ENCODE measurements at places on chromosomes 6 and 20.
A peak's percentile ranks its signal among the peaks of the same experiment; 100 is the strongest.

DNA sequence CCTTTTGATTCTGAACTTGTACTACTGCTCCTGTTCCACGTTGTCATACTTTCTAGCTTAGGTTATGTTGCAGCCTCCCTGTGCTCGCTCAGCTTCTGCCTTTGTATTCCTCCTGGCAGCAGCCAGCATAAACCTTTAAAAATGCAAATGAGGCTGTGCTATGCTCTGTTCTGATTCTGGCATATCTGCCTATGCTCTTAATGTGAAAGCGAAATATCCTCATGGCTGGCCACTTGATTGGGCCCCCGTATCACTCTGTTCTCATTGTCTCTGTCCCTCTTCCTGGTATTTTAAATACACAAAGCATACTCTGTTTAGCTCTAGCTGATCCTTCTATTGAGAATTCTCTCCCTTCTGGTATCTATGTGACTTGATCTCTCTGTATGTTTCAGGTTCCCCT, 139.0 kb downstream of the JARID2 start:
- DNase-seq: no peak

GRCh38 chr6:34237722-34238584, 1.3 kb downstream of the HMGA1 start:
- no peak for DNase-seq

GRCh38 chr6:144265061-144265357, 20.1 kb upstream of the UTRN start:
- DNase-seq: no peak

GRCh38 chr6:128161839-128162238, 261.0 kb upstream of the THEMIS start:
- DNase-seq: no peak

- DNase-seq: no peak
These were observed 17.4 kb downstream of the RCAN2 start for GRCh38 chr6:46473881-46474280.

DNA sequence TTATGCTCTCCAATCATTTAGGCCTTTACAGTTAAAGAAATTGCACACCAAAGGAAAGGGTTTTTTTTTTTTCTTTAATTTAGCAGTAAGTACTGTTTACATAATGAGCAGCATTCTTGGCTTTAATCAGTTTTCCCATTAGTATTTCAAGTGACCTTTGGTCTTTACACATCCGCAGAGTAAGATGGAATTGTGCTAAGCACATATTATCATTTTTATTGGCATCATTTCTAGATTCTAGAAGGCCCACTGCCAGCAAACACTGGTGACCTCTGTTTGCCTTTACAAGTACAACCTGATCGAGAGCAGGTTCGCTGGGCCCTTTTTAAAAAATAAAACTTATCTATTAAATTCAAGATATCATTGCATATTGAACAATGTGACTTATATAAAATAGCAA, 104.3 kb downstream of the ADGRG6 start:
- DNase-seq: no peak

- DNase-seq: no peak
These were observed 2.2 kb upstream of the MYCT1 start for GRCh38 chr6:152695372-152696045.

DNA sequence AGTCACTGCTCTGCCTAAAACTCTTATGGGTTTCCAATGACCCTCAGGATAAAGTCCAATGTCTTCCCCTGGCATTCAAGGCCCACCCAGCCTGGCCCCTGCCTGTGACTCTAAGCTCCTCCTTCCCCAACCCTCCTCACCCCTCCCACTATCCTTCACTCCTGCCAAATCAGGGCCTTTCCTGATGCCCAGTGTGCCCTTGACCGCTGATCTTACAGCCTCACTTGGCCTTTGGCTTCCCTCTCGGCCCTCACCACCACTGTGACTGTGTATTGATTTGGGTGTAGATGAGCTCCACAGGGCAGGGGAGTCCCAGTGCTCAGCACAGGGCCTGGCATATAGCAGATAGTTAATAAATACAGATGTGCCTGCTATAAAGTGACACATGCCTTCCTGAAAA, 115.7 kb downstream of the TOX2 start:
- no peak for DNase-seq

DNA sequence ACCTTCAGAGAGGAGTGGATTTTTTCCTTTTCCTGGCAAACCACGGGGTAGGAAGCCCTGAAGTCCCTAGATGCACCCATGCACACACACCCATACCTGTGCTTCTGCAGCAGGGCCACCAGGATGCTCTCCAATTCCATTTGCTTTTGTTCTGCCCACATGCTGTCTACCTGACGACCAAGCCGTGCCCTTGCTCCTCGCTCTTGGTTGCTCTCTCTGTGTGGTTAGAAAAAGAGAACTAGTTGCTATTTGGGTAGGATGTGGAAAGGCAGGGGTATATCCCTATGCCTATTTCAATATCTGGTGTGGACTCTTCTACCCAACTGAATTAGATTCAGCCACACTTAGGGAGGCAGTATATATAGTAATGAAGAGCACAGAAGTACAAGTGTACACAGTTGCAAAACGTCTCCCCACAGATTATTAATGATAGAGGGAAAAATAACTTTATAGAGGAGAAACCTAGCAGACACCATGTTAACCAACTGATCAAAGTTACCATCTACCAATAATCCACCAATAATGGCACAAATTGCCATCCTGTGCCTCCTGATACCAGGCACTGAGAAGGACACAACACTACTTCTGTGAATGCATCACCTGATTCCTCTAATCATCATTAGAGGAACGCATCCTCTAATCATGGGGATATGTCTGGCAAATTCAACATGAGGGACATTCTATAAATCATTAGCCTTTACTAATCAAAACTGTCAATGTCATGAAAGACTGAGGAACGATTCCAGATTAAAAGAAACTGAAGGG, 7.3 kb downstream of the GHRH start:
- DNase-seq: no peak

DNA sequence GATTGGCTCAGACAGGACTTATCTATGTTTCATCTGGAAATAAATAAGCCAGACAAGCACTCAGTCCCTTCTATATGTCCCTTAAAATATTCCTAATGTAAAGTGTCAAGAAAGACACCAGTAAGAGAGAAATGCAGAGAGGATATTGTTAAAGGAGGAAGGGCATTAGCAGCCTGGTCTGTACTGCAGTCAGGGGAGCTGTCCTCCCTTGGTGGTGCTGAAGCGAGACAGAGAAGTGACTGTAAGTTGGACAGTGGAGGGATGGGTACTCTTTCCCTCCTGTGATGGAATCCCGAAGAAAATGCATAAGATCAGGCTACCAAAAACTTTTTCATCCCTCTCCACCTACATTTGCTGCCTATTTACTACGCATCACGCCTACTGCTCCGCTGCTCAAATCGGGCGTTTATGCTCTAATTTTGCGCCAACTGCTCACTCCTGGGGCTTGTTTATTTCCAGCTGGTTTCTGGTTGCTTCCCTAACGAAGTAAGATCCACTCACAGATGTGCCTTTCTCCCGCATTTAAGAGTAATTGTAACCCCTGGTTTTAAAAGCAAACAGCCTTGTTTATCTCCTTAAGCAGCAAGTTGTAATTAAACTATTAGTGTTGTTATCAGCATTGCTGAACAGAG, 35.2 kb downstream of the PHACTR1 start:
- peak; percentile 58 for DNase-seq

DNA sequence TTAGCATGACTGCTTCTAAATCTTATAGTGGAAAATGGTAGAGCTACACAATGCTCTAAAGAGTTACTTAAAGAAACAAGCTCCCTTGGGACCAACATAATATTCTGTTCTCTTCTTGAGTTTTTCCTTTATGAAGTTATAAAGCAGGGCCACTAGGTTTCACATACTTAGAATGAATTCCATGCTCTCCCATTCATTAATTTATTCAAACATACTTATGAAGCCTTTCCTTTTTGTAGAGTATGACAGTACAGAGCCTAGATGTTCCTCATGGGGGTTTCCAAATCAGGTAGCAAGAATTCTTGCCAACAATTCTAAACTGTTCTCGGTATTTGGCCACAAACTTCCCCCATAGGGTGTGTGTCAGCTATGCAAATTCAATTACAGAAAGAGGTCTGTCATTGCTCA, 20.6 kb upstream of the FABP7 start:
- no peak for DNase-seq

GRCh38 chr20:23634044-23634801, 3.5 kb downstream of the CST3 start:
- no peak for DNase-seq

GRCh38 chr6:164928057-164928727, 381.2 kb downstream of the C6orf118 start:
- peak; percentile 17 for DNase-seq

DNA sequence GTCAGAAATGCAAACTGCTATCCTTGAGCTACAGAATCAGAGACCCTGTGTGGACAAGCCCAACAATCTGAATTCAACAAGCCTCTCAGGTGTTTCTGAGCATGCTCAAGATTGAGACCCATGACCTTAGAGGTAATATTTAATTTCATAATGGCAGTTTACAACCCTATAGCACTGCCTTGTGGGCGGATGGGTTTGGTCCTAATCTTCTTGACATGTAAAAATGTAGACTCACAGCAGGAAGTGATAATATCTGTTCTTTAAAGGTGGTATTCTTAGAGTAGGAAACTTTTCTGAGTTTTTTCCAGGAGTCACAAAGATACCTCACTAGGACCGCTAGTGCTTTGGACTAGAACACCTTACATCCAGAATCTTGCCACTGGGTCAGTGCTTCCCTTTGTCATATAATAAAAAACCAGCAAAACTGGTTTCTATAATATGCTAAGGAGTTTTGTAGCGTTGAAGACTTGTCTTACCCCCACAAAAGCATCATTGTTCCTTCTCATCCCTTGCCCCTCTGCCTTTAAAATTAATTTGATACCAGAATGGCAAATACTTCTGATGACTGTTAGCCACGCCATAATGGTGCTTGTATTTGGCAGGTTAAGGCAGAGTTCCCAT, 52.6 kb downstream of the E2F3 start:
- DNase-seq: no peak

DNA sequence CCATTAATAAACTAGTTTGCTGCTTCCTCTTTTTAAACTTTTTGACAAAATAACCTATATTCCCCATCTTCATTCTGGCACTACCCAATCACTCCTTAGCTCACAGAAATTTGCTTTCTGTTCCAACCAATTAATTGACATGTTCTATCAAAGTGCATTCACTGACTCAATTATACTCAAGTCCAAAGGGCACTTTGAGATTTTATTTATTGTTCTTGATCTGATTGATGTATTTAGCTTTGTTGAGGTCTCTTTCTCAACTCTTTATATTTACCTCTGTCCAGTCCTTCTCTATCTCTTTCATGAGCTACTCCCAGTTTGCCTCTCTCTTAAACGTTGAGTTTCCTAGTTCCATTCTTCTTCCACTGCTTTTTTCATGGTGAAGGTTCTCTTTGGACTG, 104.4 kb upstream of the TENT5A start:
- DNase-seq: no peak

GRCh38 chr6:45877970-45878590, 137.6 kb downstream of the CLIC5 start:
- DNase-seq: no peak

DNA sequence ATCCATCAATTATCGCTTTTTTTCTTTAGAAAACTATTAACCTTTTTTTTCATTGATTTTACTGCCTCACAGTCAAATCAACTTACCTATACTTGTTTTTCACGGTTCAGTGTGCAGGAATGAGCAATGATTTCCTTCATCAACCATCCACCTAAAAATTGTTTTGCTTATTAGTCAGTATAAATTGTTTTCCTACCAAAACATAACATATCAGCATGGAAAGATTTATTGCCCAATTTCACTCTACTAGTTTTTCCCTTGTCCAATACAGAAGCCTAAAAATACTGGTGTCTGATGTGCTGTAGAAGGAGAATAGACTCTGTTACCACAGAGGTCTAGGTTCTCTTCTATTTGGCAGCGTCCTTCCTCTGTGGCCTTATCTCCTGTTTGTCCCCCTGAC, 558.2 kb upstream of the CITED2 start:
- no peak for DNase-seq

DNA sequence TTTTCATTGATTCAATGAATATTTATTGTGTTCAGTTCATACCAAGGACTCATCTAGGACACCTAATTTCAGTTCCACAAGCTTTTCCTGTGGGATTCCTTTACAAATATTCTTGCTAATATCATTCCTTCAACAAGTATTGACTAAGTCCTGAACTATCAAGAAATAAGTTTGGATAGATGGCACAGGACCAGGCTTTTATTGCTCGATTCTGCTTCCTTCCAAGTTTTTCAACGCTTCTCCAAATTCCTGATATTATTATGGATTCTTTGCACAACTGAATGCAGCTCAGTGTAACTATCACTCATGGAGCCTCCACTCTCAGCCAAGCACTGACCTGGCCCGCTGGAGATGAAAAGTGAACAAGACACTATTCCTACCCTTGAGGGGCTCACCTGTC, 32.7 kb upstream of the COL21A1 start:
- no peak for DNase-seq

- DNase-seq: no peak
These were observed 5.6 kb downstream of the FBXO9 start for GRCh38 chr6:53070806-53071205.

DNA sequence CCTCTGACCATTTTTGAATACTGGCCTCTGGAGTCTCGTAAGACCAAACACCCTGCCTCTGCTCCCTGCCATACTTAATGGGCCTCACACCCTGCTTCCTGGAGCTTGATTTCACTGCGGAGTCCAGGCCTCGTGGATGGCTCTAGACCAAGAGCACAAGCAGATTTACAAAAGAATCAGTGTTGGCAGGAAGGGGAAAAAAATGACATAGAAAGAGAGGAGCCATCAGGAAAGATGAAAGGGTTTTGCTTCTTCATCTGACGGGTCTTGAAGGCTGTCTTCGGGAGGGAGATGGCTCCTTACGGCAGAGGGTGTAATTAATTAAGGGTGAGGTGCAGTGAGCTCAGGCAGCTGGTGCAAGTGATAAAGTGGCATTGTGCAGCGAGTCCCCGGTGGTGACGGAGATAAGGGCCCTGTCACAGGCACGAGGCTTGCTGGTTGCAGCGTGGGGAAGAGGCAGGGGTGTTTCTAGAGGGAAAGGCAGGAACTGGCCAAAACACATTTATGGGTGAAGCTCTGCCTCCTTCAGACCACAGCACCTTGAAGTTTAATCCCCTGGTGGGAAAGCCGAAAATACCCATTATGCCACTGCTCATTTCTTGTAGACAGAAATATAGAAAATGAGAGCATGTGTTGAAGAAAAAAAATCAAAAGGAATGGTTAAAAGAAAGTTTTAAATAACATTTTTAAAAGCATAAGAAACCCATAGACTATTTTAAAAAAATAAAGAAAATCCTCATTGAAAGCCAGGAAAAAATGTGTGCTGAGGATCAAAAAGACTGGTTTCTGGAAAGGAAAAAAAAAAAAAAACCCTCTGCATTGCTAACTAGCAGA, 128.6 kb upstream of the LRFN2 start:
- no peak for DNase-seq

GRCh38 chr6:27096834-27097511, 150.5 kb upstream of the PRSS16 start:
- no peak for DNase-seq

GRCh38 chr20:421685-422250, 13.7 kb downstream of the RBCK1 start:
- DNase-seq: no peak

GRCh38 chr6:9168669-9169068, 733.3 kb upstream of the SLC35B3 start:
- DNase-seq: no peak

- DNase-seq: no peak
These were observed at the start of gene HRH3 for GRCh38 chr20:62219992-62220665. HRH3 (minus strand) TSS chr20:62220278; CDS start chr20:62219970, 308 bp downstream.

GRCh38 chr6:160272707-160273106, 14.1 kb upstream of the SLC22A2 start:
- no peak for DNase-seq

- DNase-seq: no peak
These were observed 219.9 kb upstream of the ECI2 start for GRCh38 chr6:4355241-4355640.
